Stimulated activated CD8-positive, alpha-beta memory T cell treated with anti-CD3 and anti-CD28 coated beads, Interleukin-2, amount 100 ng/mL, for 1 hour (primary cell): ENCODE measurements at places on chromosomes 16 and 17.

DNA sequence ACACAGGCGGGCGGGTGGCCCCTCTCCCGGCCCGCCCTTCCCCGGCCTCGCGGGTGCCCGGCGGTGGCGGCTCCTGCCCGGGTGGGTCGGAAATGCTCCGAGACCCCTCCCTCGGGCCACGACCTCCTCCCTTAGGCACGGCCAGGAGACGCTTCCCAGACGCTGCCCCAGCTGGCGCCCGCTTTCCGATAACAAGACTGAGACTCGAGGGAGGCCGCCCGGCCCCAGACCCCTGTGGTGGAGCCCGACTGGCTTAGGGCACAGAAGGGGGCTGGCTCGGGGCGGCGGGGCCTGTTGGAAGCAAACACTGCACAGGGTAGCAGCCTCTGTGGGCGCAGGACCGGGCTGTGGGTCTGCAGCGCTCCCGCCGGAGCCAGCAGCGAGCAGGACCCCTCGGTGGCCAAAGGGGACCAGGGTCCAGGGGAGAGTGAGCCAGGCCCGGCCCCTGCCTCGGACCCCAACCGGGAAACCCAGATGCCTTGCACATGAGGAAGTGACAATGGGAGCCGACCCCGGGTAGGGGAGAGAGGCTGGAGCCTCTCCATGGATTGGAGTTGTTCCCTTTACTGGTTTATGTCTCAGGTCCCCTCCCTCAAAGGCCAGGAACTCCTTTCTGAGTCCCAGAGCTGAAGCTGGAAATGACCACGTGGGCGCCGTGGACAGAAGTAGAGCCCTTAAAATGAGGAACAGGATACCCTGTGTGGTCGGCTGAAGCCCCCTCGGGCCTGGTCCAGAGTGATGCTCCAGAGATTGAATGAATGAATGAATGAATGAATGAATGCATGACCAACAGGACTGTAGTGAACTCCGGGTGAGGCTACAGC is 19.8 kb upstream of the ADCY7 start:
- no peak for DNase-seq

- no peak for DNase-seq
These were observed 650.4 kb upstream of the RBFOX1 start for GRCh38 chr16:6682142-6682811.

DNA sequence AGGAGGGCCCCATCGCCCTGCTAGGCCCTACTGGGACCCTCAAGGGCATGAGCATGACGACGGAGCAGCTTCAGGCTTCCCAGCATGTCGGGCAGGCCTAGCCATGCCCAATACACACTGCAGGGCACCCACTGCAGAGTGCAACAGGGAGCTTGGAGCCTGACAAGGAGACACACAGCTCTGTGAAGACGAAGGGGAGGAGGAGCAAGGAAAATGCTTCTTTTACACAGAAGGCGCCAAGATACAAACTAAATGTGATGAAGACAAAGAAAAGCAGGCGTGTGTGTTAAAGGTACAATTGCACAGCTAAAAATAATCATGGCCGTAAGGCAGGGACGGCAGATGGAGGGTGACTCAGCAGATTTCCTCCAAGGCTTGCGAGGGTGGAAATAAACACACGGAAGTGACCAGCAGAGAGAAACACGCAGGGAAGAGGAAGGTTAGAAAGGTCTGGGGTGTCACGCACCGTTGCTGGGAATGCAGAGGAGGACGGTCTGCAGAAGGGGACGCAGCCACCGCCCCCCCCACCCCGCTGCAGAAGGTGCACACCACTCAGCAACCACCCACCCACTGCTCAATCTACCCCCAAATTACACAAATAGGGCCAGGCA is 108.5 kb downstream of the ZNF778 start:
- DNase-seq: no peak

GRCh38 chr17:46862949-46863348 is 11.6 kb downstream of the WNT9B start:
- DNase-seq: no peak

DNA sequence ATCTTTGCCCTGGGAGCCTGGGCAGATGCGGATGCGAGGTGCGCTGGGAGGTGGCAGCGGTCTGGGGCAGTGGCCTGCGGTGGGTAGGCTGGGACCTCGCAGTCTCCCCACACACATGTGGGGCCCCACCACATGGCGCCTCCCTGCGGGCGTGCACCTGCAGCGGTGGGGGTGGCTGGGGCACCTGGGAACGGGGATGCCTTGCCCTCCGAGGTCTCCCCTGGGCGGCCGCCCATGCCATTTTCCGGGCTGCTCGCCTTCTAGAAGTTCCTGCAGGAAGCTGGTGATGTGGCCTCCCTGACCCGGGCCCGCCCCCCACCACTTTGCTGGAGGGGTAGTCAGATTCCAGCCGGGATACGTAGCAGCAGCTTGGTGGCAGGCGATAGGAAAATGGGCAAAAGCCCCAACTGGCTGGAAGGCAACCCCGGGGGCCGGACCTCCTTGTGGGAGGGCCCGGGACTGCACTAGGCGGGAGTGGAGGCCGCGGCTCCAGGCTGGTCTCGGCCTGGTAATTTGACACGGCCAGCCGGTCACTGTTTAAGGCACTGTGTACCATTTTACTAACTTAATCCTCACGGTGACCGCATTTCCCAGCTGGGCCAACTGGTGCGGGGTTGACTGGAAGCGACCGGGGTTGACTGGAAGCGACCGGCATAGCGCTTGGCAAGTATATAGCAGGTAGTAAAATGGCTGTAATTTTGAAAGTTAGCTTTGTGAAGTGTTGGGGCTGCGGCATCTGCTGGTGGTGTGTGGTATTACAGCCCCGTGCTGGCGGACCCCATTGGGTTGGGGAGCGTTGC is 38.5 kb downstream of the IGF2BP1 start:
- DNase-seq: no peak

GRCh38 chr16:12091569-12092543 is 115.3 kb downstream of the SNX29 start:
- no peak for DNase-seq

DNA sequence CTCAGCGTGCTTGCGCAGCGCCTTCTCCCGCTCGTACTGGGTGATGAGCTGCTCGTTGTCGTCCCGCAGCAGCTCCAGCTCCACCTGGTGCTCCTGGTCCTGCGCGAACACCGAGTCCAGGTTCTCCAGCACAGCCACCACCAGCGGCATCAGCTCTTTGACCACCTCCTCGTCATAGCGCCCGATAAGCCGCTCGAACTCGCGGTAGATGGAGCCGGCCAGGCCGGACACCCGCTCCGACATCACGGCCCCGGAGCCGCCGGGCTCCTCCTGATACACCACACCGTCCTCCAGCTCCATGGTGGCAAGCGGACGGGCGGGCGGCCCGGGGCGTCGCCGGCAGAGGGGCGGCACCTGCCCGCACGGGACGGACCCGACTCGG is 320 bp downstream of the SPAG9 start:
- DNase-seq: peak; percentile 20

- DNase-seq: no peak
These were observed 34.7 kb downstream of the KIAA0513 start for GRCh38 chr16:85062323-85062722.

GRCh38 chr17:50279181-50279526 is 4.9 kb downstream of the TMEM92 start:
- DNase-seq: no peak

DNA sequence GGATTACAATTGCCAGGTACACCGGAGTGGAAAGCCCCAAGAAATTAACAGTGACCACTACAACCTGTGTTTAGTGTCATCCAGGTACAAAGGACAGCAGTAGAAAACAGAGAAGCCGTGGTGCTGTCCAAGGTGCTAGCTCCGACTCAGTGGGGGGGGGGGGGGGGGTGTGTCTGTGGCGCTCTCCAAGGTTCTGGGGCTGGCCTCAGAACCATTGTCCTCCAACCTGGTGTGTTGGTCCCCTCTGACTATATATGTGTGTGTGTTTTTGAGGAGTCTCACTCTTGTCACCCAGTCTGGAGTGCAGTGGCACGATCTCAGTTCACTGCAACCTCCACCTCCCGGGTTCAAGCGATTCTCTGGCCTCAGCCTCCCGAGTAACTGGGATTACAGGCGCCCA is 5.8 kb upstream of the ZNF23 start:
- no peak for DNase-seq

DNA sequence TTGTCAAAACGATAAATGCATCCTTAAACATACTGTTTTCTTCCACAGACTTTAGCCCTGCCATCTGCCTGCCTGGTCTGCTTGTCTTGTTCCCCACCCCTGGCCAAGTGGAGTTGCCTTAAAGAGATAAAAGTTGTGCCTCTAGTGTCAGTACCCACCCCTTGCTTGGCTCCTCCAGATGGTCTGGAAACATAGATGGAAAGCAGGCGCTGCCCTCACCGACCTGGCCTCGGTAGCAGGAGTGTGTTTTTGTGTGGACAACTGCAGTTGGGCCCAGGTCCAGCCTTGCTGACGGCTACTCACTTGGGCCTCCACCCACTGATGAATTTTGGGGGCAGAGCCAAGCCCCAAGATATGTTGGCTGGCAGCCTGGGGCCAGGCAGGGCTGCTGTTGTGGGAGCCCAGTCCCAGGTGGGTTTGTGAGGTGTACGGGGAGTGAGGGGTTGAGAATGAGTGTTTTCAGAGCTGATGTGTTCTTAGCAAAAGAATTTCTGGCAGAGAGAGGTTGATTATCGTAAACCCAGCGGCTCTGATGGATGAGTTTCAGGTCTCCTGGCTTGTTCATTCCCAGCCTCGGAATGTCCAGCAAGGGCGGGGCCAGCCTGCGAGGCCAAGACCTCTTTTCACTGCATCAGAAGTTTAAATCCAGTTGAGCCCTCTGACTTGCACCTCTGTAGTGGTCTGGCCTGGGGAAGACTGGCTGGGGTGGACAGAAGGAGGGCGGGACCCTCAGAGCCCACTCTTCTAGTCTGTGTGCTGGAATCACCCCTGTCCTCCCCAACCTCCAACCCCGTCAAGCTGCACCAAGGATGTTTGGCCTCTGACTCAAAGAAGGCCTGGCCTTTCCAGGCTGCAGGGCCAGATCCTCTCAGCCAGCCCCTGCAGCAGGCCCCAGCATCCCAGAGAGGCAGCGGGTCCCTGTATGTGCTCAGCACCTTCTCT is 179.7 kb downstream of the RAB11FIP4 start:
- no peak for DNase-seq
